ENCODE measurements at places on chromosomes 6 and 20. TPM values are rescaled to one million over a fixed set of nuclear protein-coding genes. Genes with fewer than 3 reads are reported as not detected.
A peak's percentile ranks its signal among the peaks of the same experiment; 100 is the strongest.

DNA sequence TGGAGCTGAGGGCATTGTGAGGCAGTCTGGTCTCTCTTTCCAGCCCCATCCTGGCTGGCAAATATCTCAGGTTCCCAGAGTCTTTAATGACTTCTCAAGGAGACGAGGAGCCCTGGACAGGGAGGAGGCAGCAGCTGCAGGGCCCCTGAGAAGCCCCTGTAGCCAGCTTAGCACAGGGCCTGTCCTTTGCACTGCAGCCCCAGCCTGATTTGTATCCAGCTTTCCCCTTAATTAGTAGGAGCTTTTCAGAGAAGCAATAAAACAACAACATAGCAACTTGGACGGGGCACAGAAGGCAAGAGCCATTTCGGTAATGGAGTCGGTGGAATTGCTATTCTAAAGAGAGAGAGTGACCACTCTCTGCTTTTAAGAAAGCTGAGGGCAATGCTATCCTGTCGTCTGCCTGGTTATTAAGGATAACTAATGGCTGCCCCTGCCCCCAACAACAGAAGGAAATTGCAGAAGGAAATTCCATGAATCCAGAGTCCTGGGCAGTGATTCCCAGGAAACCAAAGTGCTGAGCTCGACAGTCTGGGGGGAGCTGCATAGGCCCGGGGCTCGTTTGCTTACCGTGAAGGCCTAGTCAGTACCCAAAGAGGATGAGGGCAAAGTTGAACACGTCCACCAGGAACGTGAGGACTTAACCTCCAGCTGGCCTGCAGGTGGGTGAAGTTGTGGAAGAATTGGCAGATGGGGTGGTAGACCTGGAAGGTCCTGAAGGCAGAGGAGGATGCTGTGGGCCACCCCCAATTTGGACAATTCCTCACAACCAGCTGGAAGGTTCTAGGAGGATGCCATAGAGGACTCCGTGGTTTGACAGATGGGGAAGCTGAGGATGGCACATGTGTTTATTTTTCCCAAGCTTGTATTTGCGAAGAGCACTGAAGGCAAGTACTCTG, 50.3 kb downstream of the NPEPL1 start:
- no peak overlapping the region for H3K4me3 ChIP-seq
- H3K4me1 ChIP-seq = no peaks in the 10 kb centered on the region
- H3K36me3 ChIP-seq = no peaks in the 10 kb centered on the region
- peaks cover 21% of the 10 kb centered on the region for H3K27me3 ChIP-seq

GRCh38 chr6:111722179-111722731, 116.6 kb upstream of the TRAF3IP2 start:
- H3K4me3 ChIP-seq = no peak overlapping the region
- peaks cover 44% of the 10 kb centered on the region for H3K36me3 ChIP-seq
- peaks cover 87% of the 10 kb centered on the region for H3K4me1 ChIP-seq

DNA sequence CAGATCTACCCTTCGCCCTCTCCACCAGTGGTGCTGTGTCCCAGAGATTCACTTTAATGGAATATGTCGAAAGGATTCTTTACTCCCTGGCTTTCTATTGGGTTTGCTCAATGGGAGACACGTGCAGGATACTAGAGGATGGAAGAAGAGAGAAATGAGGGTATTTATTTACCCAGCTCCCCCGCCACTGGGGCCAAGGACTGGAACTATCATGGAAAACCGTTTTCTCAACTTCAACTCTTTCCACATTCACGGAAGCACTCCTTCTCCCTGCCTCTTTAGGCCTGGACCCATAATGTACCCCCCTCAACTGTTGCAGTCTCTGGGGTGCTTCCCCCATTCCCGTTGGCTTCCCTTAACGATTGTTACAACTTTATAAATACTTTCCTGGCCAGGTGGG, 26.6 kb upstream of the RALY start:
- H3K36me3 ChIP-seq = no peaks in the 10 kb centered on the region
- H3K4me3 ChIP-seq = no peak overlapping the region
- no peaks in the 10 kb centered on the region for H3K4me1 ChIP-seq
- no peak overlapping the region for H3K27ac ChIP-seq
- no peak for DNase-seq
- H3K27me3 ChIP-seq = no peaks in the 10 kb centered on the region

TASP1 gene
- total RNA-seq = 6.7 TPM

DNA sequence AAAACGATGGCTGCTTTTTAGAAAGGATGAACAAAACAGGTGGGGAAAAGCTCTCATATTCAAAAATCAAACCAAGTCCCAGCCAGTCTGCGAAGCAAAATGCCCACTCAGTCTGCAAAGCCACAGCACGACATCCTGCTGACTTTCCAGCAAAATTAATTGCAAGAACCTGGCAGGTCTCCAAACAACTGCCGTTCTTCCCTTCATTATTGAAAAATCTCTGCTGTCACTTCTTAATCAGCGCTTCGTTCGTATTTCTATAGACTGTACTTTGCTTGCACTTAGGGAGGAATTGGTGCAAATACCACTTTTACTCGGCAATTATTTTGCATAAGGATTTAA, 222.4 kb downstream of the CBLN4 start:
- no peak overlapping the region for H3K27ac ChIP-seq
- no peaks in the 10 kb centered on the region for H3K27me3 ChIP-seq
- H3K4me1 ChIP-seq = no peaks in the 10 kb centered on the region
- H3K4me3 ChIP-seq = no peak overlapping the region
- no peak for DNase-seq
- no peaks in the 10 kb centered on the region for H3K36me3 ChIP-seq

GRCh38 chr6:158039571-158040050, 57.9 kb downstream of the SYNJ2 start:
- peaks cover 28% of the 10 kb centered on the region for H3K4me1 ChIP-seq
- no peak overlapping the region for H3K27ac ChIP-seq
- peak; percentile 62 for DNase-seq
- no peak overlapping the region for H3K4me3 ChIP-seq
- H3K27me3 ChIP-seq = no peaks in the 10 kb centered on the region
- H3K36me3 ChIP-seq = peaks cover 15% of the 10 kb centered on the region

DNA sequence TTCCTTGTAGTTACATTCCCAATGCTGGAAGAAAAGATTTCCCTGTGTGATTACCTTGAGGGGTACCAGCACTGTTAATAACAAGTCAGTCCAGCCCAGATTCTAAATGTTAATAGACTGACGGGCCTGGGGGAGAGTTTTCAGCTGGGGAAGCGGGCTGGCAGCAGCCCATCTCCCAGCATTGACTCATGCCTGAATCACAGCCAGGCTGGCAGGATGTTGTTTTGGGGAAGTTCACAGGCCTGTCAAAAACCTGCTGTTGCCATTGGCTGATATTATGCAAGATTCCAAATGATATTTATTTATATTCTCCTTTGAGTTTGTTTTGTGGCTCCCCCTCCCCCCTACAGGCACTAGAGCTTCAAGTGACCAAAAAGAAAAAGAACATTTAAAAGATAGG, 213.9 kb upstream of the CNR1 start:
- no peaks in the 10 kb centered on the region for H3K4me1 ChIP-seq
- DNase-seq = no peak

All from activated naive CD4-positive, alpha-beta T cell treated with anti-CD3 and anti-CD28 coated beads for 36 hours (primary cell).